ENCODE measurements at places on chromosomes 4 and X.

- no peak for DNase-seq
Observed at GRCh38 chr4:55385201-55385649, 10.5 kb upstream of the TMEM165 start.

GRCh38 chrX:136094962-136095361 is 52.4 kb upstream of the FHL1 start:
- DNase-seq: no peak

- DNase-seq: no peak
Observed at GRCh38 chr4:130511776-130512175, 1415.8 kb downstream of the C4orf33 start.

DNA sequence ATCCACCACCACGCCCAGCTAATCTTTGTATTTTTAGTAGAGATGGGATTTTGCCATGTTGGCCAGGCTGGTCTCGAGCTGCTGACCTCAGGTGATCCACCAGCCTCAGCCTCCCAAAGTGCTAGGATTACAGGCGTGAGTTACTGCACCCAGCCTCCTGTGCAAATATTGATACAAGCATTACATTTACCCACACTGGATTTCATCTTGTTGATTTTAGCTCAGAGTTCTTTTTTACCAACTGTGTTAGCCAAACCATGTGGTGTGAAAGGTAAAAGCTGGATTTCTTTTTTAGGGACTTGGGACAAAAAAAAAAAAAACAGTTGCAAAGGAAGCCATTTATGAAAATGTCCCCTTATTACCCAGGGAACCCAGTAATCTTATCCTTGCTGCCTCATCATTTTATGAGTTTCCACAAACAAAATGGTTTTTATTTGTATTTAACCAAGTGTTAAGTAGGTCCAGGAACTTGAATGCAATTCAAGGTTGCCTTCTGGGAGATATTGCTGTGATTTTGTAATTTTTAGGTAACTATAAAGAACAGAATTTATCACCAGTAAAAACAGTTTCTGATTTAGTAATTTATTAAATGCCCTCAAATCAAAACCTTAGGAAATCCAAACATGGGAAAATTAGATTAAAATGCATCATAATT is 202.5 kb downstream of the PALLD start:
- no peak for DNase-seq

- DNase-seq: no peak
Observed at GRCh38 chrX:13688384-13688957, 457 bp upstream of the RAB9A start.

DNA sequence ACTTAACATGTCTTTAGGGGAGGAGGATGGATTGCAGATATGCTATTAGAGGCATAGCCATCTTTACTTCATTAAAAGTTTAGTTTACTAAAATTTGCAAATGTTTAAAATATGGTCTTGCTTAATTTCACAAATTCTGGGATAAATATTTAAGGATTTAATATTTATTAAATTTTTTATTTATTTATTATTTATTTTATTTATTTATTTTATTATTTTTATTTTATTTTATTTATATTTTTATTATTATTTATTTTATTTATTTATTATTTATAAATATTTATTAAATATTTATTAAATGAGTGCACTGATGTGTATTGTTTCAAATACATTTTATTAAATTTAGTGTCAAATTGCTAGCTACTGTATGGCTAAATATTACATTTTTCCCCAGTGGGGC is 46.0 kb downstream of the FAT4 start:
- no peak for DNase-seq

DNA sequence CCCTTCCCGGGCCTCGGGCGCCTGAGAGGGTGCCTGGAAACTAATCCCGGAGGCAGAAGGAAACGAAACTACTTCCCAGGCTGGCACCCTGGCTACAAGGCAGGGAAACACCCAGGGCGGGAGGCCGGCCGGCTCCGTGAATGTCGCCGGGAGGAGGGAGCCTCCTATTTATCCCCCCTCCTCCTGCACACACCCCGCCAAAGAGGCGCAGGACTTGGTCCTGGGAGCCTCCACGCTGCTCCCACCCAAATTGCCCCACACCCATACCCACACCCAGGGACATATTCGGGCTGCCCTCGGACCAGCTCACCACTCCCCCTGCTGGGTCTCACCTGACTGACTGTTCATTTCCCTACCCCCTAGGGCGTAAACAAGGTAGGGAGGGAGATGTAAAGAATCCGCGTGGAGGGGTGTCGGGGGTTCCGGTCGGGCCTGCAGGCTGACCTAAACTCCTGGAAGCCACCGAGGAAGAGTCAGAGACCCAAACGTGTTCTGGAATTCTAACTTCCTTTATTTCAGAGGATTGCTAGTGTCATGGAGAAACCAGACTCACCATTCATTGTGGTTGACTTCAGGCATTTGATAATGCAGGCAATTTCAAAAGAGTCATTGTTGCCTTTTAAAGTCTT is at the start of gene BTC:
TSS of gene BTC (minus strand) at position 142 of the 629 bp plus-strand sequence. CDS start 198 bp downstream, outside the sequence.
- DNase-seq: no peak

- DNase-seq: no peak
Observed at GRCh38 chr4:97493815-97494518, 649.3 kb downstream of the STPG2 start.

- peak; percentile 52 for DNase-seq
Observed at GRCh38 chrX:129825746-129826505, 17.8 kb downstream of the ZDHHC9 start.

DNA sequence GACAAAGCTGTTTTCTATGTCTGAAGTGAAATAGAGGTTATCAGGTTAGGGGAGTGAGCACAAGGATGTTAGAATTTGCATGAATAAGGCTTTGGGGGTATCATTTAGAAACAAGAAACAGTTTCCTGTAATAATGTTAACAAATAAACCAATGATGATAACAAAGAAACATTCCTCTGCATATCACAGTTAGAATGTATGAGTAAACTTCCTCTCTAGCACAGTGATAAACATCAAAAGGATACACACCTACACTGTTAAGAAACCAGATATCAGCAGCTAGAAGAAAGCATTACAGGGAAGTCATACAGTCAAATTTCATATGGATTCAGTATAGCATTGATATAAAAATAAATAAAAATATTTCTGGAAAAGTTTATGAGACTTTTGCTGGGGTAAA is 340.0 kb upstream of the MAGEB16 start:
- no peak for DNase-seq

DNA sequence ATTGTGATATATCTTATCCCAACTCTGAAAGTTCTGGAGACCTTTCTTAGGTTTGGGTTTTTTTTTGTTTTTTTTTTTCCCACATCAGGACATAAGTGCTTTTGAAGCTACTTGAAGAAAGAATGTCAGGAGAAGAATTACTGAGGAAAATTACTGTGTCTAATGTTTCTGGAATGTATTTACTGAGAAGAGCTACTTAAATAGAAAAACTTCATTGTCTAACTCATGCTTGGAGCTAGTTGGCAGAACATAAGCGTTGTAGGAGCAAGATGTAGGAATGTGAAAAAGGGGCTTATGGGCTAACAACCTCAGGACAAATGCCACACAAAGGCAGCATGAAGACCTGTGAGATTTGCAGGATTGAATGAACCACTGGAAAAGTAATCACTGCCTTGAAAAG is 166.6 kb upstream of the GLRA2 start:
- no peak for DNase-seq

DNA sequence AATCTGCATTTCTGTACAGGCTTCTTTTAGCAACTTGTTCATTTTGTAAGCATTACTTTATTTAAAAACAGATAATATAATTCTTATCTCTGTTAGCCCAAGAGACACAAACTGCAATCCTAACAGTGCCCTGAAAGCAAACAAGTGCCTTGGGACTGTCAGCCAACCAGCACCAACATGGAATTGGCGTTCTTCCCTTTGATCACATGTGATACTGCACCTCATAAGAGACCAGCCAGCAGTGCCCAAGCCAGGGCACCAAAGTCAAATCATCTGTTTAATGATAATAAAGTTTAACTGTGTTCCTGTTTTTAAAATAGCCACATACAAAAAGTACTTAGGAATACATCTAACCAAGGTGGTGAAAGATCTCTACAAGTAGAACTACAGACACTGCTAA is 223.2 kb downstream of the PRDM5 start:
- DNase-seq: no peak

- DNase-seq: no peak
Observed at GRCh38 chr4:173121076-173121561, 47.5 kb upstream of the GALNT7 start.

DNA sequence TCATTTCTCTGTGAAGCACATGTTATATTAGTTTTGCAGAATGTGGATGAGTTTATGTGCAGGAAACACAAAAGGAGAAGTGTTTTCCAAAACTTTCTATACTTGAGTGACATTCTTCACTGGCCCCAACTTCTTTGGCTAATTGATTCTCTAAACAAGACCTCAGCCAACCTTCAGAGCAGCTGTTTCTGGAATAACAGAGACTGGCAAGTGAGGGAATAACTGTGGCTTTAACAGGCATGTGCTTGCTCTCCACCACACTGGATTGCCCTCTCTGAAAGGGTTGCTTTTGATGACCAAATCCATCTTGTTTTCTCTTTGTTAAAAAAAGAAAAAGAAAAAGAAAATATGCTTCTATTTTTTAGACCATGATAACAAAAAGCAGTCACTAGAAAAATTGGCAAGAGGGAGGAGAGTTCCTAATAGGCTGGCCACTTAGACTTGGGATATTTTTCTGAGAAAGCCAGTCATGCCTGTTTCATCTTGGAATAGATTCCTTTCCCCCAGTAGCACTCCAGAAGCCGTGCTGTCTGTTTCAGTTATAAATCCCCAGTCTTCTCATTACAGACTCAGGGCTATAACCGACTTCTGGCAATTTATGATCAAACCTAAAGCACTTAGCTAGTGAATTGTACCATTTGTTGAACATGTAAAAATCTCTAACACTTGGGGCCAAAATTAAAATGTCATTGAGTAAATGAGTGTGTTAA is 295.0 kb upstream of the NR3C2 start:
- no peak for DNase-seq

DNA sequence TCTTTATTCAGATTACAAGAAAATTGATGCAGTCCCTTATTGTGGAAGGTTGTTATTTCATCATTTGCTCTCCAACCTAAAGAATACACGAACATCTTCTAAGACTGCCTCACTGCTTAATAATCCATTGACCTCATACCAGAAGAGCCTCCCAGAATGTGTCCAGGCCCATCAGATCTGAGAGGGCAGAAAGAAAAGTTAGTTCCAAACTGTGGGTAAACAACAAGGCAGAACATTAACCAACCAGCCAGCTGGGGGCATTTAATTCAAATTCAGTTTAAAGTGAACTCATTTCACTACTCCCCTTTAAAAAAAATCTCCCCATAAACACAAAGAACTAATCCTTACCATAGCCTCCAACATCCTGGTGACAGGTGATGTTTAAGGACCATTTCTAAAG is 13.8 kb downstream of the GPC4 start:
- no peak for DNase-seq

DNA sequence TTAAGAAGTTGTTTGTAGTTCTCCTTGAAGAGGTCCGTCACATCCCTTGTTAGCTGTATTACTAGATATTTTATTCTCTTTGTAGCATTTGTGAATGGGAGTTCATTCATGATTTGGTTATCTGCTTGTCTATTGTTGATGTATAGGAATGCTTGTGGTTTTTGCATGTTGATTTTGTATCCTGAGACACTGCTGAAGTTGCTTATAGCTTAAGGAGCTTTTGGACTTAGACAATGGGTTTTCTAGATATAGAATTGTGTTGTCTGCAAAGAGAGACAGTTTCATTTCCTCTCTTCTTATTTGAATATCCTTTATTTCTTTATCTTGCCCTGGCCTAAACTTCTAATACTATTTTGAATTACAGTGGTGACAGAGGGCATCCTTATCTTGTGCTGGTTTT is 52.1 kb upstream of the GRID2 start:
- DNase-seq: no peak

DNA sequence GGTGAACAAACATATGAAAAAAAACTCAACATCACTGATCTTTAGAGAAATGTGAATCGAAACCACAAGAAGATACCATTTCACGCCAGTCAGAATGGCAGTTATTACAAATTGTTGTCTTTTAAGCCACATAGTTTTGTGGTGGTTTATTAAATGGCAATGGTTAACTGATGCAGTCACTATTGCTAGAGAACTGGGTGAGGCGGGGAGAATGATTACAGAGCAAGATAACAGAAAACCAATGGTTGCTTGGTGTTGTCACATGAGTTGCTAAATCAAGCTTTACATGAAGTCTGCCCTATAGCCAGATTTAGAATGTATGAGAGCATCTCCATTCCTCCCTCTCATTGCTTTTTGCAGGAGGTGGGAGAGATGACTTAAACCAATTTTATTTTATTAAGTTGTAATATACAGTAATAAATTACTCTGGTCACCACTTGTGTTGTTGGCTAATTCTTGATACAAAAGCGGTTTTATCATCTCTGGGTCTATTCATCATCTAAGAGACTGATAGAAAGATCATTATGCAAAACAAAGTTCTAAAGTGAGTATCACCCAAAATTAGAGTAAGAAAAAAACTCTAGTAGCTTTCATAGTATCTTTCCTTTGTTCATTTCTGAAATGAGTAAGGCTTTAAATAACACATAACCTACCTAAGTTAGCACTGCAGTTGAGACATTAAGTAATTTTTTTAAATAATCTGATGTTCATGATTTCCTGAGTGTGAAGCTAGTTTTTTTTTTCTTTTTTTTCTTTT is 859.5 kb downstream of the STIM2 start:
- no peak for DNase-seq

GRCh38 chr4:52641854-52642563 is 17.1 kb downstream of the USP46 start:
- DNase-seq: no peak

DNA sequence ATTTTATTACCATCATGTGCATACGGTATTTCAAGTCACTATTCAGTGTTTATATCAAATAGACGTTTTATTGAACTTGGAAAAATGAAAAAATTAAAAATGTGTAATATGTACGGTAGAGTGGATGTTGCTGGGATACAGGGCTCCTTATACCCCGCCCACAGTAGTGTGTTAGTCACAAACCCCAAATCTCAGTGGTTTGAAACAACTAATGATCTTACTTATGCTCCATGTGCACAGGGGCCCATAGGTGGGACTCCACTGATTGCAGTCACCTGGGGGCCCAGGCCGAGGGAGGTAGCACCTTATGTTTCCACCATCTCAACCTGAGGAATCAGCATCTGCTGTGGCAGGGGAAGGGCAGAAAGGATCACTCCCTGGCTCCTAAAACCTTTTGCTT is 18.1 kb downstream of the LSM6 start:
- DNase-seq: no peak

DNA sequence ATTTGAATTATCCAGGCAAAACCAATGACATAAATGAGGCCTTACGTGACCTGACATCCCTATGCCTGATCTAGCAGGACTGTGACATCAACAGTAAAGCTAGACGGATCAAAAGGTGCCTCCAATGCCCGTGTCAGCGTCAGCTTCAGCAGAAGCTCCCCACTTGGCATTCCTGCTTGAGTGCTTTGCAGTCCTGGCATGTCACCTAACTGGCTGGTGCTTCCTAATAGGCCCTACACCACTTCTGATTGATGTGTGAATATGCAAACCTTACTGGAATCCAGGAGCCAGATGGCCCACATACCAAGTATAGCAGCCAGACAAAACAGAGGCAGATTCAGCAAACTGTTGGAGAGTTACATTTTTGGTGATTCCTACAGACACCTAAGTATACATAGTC is 224.2 kb downstream of the DMD start:
- no peak for DNase-seq

GRCh38 chrX:135531813-135532212 is 11.4 kb downstream of the INTS6L start:
- DNase-seq: no peak
